ENCODE measurements at places on chromosomes 13 and 19. TPM values are rescaled to one million over a fixed set of nuclear protein-coding genes. Genes with fewer than 3 reads are reported as not detected.
A peak's percentile ranks its signal among the peaks of the same experiment; 100 is the strongest.

DNA sequence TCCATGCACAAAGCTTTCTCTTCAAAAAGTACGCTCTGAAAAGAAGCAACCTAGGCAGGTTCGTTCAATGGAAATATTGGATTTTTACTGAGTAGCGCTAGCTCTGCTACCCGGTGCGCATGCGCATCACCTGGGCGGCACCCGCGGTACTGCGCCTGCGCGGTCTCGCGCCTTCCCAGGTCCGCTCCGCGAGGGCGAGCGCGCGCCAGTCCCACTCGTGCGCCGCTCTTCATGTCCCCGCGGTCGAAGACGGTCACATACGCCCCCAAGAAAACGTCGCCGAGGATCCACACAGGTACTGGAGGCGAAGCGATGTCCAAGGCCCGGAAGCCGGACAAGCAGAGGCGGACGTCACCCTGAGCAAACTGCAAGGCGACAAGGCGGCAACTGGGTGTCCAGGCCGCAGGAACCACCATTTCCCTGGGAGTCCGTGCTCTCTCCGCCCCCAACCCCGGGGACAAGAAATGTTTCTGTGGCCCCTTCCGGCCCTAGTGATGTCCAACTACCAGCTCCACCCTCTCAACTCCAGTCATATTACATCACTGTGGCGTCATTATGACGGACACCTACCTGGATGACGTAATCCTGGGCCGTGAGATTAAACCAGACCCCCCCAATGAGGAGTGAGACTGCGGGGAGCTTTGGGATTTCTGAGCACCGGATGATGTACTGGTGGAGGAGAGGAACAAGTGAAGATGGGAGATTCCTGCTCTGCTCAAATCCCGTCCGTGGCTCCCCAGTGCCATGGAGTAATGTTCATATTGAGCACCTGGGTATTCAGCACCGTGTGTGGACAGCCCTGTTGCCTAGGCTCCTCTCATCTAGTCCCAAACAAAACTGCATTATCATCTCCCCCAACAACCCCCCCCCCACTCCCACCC lies 4.8 kb upstream of the KCNC3 start:
- peak overlapping the region; percentile 94 for H3K4me3 ChIP-seq
- peaks cover 9% of the 10 kb centered on the region for H3K4me1 ChIP-seq
- peak overlapping the region; percentile 89 for H3K27ac ChIP-seq
- H3K36me3 ChIP-seq, result no peaks in the 10 kb centered on the region

GRCh38 chr19:47183601-47184000 lies 47.4 kb downstream of the BBC3 start:
- no peak overlapping the region for H3K27ac ChIP-seq
- H3K27me3 ChIP-seq, result no peaks in the 10 kb centered on the region
- DNase-seq, result no peak
- no peaks in the 10 kb centered on the region for H3K36me3 ChIP-seq
- peaks cover 14% of the 10 kb centered on the region for H3K4me1 ChIP-seq
- H3K4me3 ChIP-seq, result no peak overlapping the region

DNA sequence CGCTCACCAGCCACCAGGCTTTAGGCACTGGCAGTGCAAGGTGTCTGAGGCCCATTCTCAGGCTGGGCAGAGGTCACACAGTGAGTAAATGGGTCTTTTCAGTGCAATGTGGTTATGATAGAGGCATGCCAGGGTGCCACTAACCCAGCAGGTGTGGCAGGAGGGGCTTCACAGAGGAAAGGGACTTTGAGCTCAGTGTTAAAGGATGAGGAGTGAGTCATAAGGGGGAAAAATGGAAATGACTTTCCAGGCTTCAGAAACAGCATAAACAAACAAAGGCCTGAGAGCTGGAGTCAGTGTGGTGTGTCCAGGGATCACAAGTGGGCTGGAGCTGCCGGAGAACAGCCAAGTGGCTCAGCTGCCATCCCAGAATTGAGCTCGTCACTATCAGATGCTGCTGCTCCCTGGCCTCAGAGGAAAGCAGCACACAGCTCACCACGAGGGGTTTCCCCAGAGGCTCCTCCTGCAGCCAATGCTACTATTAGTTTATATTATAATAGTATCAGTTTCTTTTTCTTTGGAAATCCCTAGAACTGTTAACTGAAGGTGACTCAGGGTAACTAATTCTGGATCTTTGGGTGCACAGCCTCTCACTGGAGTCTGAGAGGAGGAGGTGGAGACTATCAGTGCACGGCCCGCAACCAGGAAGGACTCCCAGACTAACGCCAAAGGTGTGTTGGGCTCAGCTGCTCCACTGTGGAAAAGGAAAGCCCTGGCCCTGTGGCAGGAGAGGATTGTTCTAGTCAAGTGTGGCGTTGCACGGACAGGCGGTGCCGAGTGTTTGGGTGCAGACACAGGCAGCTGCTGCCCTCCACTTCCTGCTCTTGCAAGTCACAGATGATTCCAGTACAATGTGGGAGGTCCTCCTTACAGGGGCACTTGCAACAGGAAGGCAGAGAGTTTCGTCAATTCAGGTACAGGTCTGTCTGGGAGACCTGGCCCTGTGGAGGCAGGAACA lies 39.5 kb downstream of the DHRS12 start:
- peaks cover 17% of the 10 kb centered on the region for H3K27me3 ChIP-seq
- peak; percentile 50 for DNase-seq
- peak overlapping the region; percentile 26 for H3K4me3 ChIP-seq
- peak overlapping the region; percentile 93 for H3K27ac ChIP-seq

- peak overlapping the region; percentile 94 for H3K4me3 ChIP-seq
- H3K27me3 ChIP-seq, result peaks cover 5% of the 10 kb centered on the region
Observed at GRCh38 chr13:27619728-27620376, 477 bp downstream of the LNX2 start.

- no peak overlapping the region for H3K27ac ChIP-seq
- H3K4me3 ChIP-seq, result no peak overlapping the region
- no peaks in the 10 kb centered on the region for H3K36me3 ChIP-seq
- no peak for DNase-seq
- no peaks in the 10 kb centered on the region for H3K27me3 ChIP-seq
Observed at GRCh38 chr13:79228972-79229371, 177.1 kb downstream of the RBM26 start.

- no peak for DNase-seq
- H3K27me3 ChIP-seq, result peaks cover 3% of the 10 kb centered on the region
- H3K4me3 ChIP-seq, result no peak overlapping the region
Observed at GRCh38 chr13:45219938-45220375, 19.1 kb upstream of the KCTD4 start.

DNA sequence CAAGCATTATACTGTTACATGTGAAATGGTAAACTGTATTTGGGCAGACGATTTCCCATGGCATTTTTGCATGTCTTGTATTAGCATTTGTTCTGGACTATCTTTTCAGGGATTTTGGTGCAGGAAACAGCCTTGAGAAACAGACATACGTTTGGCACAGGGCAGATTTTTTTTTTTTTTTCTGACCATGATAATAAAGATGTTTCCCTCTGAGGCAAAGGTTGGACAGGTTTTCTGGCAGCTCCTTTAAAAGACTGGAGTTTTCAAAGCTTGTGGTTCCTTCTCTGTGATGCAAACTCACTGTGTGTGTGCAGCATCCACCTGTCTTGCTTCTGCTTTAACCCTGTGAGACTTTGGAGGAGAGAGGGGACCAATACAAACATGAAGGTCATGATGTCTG lies 63.0 kb downstream of the NBEA start:
- H3K36me3 ChIP-seq, result peaks cover 5% of the 10 kb centered on the region
- H3K27ac ChIP-seq, result no peak overlapping the region
- H3K27me3 ChIP-seq, result peaks cover 3% of the 10 kb centered on the region
- no peak for DNase-seq
- H3K4me3 ChIP-seq, result no peak overlapping the region

- no peak for DNase-seq
- no peaks in the 10 kb centered on the region for H3K27me3 ChIP-seq
- H3K4me1 ChIP-seq, result no peaks in the 10 kb centered on the region
- H3K36me3 ChIP-seq, result no peaks in the 10 kb centered on the region
- H3K4me3 ChIP-seq, result no peak overlapping the region
- H3K27ac ChIP-seq, result no peak overlapping the region
Observed at GRCh38 chr13:105565136-105565727, 970.2 kb downstream of the EFNB2 start.

DNA sequence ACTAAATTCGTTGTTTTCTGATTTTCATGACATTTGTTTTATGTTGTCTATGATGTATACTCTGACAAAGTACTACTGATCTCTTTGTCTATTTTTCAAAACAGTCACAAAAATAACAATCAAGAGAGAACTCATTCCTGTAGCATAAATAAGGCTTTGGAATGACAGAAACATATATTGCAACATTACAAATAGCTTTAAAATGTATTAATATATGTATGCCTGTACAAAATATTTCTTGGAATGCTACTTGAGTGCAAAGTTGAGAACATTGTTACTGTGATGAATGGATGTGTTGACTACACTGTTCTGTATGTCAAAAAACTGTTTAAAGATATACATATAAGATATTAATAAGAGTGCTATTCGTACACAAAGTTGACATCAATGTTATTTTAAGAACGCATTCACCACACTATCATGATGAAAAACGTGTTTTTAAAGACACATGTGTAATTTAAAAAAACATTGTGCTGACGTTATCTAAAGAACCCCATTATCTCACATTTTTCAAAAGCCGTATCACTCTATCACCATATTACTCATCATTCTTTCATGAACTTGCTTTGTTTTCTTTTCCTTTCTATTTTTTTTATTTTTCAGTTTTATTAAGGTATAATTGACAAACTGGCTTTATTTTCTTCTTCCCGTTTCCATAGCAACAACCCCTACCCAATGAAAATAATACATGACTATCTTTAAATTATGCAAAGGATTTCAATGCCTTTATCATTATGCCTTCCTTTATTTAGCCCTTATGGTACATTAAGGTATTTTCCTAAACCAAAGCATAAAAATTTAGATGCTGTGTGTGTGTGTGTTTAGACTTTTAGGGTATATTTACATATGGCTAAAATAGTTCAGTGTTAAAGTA lies 918.8 kb downstream of the SLITRK1 start:
- no peaks in the 10 kb centered on the region for H3K4me1 ChIP-seq
- H3K4me3 ChIP-seq, result no peak overlapping the region
- no peaks in the 10 kb centered on the region for H3K27me3 ChIP-seq

Gene GADD45GIP1
- 28.8 TPM for total RNA-seq

Gene SACS
- 132 TPM for total RNA-seq

Gene KLK15
- not detected for total RNA-seq

Measured in glutamatergic neuron (in vitro differentiated cells).